ENCODE measurements at places on chromosomes 4 and X. TPM values are rescaled to one million over a fixed set of nuclear protein-coding genes. Genes with fewer than 3 reads are reported as not detected.

DNA sequence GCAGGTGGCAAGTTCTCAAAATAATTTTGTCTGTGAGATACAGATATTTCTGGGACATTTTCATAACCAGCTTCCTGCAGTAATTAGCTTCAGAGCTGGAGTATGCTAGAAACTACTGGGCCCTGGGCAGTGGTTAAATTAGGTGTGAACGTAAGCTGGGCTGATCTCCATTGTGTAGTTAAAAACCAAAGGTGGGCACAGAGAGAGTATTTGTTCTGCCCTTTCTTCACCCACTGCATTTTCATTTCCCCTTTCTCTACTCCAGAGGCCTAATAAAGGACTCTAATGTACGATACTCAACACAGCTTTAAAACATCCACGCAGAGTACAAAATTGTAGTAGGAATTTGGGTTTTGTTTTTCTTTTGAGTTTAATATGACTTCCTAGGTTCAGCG is 252.7 kb downstream of the SPRY1 start:
- peaks cover 11% of the 10 kb centered on the region for H3K4me1 ChIP-seq
- no peak overlapping the region for H3K4me3 ChIP-seq
- H3K27ac ChIP-seq: peak overlapping the region; percentile 95
- DNase-seq: no peak
- no peaks in the 10 kb centered on the region for H3K27me3 ChIP-seq

AMBN gene
- total RNA-seq: not detected

DNA sequence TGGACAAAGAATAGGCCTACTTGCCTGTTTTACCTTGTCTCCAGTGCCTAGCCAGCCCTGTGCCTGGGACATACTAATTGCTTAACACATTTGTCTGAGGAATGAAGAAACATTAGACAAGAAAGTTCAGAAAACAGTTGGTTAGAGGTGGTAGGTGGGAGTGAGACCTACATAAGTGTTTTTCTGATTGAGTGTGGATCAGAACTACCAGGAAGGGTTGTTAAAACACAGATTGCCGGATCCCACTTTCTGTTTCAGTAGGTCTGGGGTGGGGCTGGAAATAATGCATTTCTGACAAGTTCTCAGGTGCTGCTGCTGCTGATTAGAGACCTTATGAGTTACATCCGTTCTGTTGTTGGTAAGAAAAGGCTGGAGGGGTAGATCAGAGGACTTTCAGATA is 5.7 kb upstream of the JADE1 start:
- no peaks in the 10 kb centered on the region for H3K36me3 ChIP-seq
- no peak for DNase-seq

BOD1L1 gene
- 46.8 TPM for total RNA-seq
